ENCODE measurements at places on chromosomes 16 and 17.

- DNase-seq, result no peak
Measured at GRCh38 chr17:50582741-50583140, 22.2 kb downstream of the CACNA1G start.

GRCh38 chr16:87040169-87041117 lies 276.7 kb downstream of the C16orf95 start:
- no peak for DNase-seq

GRCh38 chr16:68843482-68844210 lies at the start of gene TANGO6:
Gene TANGO6, plus strand, starts transcription at chr16:68843531. Its CDS starts 87 bp downstream, at chr16:68843618.
- DNase-seq, result no peak

GRCh38 chr17:68461122-68461539 lies 3.8 kb upstream of the WIPI1 start:
- no peak for DNase-seq

DNA sequence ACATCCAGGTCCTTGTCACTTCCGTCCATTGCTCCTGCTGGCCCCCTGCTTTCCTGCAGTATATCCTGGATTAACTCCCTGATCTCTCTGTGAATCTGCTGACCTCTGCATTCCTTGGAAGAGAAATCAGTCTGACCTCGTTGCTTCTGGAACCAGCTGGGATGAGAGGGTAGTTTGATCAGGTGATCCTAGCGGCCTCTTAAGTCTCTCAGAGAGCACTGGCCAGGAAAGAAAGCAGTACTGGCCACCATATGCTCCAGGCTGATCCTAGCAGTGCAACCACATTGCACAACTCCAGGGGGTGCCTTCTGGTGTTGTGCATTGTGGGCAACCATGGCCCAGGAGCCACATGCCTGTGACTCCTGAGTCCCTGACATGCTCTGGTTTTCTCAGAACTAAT lies 79.2 kb downstream of the ARHGAP23 start:
- no peak for DNase-seq

- DNase-seq, result no peak
Measured at GRCh38 chr16:1985466-1986150, 1.6 kb downstream of the GFER start.

GRCh38 chr16:49399594-49400364 lies 26.2 kb downstream of the C16orf78 start:
- no peak for DNase-seq

GRCh38 chr16:12545297-12545610 lies 258.4 kb downstream of the CPPED1 start:
- DNase-seq, result no peak

GRCh38 chr17:13813347-13814240 lies 211.9 kb upstream of the HS3ST3A1 start:
- no peak for DNase-seq

DNA sequence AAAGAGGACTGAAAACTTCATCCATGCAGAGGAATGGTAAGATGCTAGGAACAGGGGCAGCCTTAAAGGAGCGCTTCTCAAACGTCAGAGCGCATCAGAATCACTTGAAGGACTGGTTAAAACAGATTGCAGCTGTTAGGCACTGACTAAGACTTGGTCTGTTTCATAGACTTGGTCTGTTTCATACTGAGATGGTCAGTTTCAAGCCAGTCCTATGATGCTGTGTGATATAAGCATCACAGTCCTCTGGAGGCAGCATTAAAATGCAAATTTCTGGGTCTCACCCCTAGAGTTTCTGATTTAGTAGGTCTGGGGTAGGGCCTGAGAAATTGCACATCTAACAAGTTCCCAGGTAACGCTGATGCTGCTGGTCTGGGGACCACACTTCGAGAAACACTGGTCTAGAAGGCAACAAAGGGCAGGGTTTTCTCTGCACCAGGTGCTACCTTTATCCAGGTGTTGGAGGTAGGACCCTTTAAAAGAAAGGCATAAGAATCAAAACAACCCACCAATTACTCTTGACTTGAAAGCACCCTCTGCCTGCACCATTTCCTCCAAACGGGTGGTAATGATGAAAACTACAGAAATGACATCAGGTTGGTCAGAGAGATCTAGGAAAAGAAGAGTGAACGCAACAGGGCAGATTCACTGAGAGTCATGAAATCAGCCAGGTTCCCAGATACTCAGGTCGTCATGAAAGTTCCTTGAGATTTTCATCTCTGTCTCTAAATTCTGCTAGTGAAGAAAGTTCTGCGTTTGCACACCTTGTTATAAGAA lies 95.0 kb upstream of the RCVRN start:
- DNase-seq, result no peak

DNA sequence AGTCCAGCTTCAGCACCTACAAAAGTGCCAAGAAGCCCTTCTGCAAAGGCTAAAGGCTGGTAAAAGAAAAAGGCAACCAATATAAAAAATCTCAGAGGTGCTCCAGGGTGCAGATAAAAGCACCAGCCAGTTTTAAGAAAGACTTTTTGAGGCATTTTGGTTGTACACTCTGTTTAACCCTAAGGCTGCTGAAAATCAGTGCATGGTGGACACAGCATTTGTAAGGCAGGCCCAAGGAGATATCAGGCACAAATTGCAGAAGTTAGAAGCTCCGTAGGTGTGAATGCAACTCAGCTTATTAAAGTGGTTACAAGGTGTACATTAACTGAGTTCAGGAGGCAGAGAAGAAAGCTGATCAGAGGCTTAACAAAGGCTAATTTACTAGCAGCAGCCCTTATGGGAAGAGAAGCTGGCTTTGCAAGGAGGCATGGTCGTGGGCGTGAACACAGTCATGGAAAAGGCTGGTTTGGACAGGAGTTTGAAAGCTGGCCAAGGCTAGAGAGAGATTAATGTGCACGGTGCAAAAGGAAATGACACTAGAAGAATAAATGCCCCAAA lies 21.1 kb downstream of the ACSM1 start:
- DNase-seq, result no peak

DNA sequence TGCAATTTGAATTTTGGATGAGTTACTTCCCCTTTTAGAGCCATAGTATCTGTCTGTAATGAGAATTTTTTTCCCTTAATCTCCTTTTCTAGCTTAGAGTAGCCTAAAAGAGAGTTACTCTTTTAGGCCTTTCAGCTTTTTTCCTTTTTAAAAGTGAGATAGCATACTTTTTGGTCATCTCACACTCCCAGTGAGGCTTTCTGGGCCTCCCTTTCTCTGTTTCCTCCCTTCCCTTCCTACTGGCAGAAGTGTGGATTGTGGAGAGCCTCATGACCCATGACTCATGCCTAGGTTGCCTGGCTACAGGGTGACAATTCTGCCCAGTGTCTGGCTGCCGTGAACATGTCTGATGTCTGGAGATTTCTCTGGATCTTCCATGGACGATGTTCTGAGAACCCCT lies 15.2 kb downstream of the KRT23 start:
- no peak for DNase-seq

DNA sequence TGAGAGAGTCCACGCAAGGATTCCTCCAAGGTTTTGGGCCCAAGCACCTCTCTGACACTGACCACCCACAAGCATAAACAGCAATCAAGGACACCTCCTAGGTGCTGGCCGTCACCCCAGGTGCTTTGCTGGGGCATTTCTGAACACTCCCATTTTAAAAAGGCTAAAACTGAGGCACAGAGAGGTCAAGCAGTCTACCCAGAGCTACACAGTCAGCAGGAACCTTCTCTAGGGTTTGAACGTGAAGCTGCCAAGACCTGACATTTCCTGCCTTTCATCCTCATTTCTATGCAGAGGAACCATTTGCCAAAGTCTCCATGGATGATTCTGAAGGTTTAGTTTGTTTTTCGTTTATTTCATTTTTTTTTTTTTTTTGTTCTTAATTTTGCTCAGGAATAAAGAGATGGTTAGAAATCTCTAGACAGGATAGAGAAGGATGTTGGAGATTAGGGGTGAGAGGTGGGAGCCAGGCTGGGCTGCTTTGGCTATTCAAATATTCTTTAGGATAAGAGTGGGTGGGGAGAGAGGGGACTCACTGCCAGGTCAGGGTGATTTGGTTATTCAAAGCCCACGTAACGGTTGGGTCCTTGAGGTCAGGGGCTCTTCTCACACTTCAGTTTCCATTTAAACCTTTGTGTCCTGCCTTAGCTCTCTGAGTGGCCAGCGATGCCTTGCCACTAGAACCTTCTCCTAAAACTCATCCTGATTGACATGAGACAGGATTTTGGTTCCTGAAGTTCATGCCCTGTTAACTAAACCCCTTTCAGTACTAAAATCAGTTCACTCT lies 6.2 kb downstream of the PLCG2 start:
- DNase-seq, result no peak

DNA sequence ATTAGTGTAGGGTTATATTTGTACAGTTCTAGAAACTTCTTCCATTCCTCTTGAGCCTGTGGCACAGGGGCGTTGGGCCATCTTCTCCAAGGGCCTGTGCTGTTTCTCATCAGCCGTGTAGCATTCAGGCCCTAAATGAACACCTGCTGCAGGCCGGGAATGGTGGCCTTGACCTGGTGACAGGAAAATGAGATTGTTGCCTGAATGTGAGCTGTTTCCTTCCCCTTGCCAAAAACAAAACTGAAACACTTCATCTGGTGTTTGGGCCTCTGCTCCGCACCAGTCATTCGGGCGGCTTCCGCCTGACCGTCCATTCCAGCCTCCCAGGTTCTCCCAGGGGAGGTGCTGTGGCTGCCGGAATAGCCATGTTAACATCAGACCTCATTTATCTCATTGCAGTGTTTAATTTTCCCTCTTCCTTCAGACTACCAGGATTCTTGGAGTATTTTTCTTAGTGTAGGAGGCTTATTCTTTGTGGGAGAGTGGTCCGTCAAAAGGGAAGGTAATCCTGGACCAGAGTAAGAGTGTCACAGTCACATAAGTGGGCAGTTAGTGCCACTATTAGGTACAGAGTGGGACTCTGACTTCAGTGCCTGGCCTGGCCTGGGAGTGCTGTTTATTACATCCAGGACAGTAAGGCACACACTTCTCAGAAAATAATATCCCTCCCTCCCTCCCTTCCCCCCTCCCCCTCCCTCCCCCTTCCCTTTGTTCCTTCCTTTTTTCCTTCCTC lies 61.9 kb downstream of the WWP2 start:
- no peak for DNase-seq

DNA sequence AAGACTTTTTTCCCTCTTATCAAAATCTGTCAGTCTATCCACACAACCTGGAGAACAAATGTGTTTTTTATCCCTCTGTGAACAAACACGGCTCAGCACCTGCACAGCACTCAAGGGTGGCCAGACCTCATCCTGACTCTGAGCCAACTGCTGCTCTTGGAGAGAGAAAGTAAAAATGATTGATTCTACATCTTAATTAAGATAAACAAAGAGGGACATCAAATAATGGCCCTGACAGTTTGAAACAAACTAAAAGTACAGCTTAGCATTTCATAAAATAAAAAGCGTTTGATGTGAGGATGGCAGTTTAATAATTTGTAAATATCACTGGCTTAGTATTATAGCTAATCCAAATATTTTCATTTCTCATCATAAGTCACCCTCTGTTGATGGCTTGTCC lies 106.2 kb downstream of the SNX11 start:
- no peak for DNase-seq

GRCh38 chr17:47338026-47338425 lies 14.3 kb downstream of the EFCAB13 start:
- DNase-seq, result no peak

DNA sequence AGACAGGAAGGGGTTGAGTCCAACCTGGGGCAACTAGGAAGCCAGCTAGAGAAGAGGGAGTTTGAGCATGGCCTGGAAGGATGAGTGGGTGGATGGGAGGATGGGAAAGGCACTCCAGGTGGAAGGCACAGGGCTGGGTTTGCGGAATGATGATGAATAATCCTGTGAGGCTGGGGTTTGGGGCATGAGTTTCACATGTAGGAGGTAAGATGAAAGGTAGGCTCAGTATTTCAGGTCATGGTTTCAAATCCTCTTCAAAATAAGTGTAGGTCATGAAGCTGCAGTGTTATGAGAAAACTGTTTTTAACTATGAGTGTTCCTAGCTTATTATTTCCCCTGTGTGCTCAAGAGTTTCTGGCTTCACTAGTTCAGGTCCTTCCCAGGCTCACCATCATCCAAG lies 130.3 kb downstream of the SKAP1 start:
- no peak for DNase-seq

- DNase-seq, result no peak
Measured at GRCh38 chr17:73261952-73262675, 434 bp upstream of the CPSF4L start.

GRCh38 chr17:12987120-12987519 lies 30.7 kb downstream of the ELAC2 start:
- no peak for DNase-seq

- DNase-seq, result no peak
Measured at GRCh38 chr16:56534847-56535383, 15.1 kb upstream of the BBS2 start.

- no peak for DNase-seq
Measured at GRCh38 chr16:66113223-66113622, 253.3 kb upstream of the CDH5 start.

DNA sequence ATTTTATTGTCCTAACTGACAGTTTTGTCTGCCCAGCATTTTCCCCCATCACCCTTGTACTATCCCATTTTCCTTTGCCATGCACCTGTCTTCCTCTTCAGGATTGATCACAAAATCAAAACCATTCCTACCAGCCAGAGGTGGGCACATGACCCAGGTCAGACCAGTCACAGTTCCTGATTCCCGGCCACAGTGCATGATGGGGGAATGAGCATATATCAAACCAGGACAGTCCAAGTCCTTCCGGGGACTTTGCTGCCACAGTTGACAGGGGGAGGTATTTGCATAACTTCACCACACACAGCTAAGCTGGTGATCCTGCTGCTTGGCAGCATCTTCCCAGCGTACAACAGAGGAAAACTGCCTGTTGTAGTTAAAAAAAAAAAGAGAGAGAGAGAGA lies 493.9 kb downstream of the WWOX start:
- no peak for DNase-seq

- DNase-seq, result no peak
Measured at GRCh38 chr16:50676684-50677225, 4.4 kb downstream of the SNX20 start.

DNA sequence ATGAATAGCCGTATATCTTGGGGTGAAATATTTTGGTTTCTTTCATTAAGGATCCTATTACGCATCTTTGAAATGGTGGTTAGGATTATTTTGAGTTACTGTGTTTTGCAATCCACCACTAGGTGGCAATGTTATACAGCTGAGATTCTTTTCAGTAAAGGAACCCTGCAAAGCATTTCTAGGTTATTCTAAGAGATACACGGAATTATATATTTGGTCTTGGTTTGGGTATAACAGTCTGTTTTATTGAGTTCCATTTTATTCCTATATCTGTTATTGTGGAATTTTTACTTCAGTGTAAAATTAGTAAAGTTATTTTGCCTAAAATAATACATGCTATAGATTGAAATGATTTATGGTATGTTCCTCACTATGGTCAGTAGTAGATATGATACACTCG lies 62.9 kb upstream of the CPHXL start:
- no peak for DNase-seq
